ENCODE measurements at places on chromosomes 11 and 22. TPM values are rescaled to one million over a fixed set of nuclear protein-coding genes. Genes with fewer than 3 reads are reported as not detected.

The CHRNA10 gene
- 1.1 TPM for total RNA-seq

The POGLUT3 gene
- 14.7 TPM for total RNA-seq

The SLC22A12 gene
- total RNA-seq = not detected

The NDUFS3 gene
- total RNA-seq = 80.5 TPM

The OR51I1 gene
- not detected for total RNA-seq

The MS4A3 gene
- total RNA-seq = not detected

The KLHDC7B gene
- 0.08 TPM for total RNA-seq

The P2RY6 gene
- total RNA-seq = 0.12 TPM

The RCOR2 gene
- 0.70 TPM for total RNA-seq

The CATSPER1 gene
- total RNA-seq = 0.68 TPM

The PRG3 gene
- total RNA-seq = not detected

The ZNF143 gene
- 73.7 TPM for total RNA-seq

The OVCH2 gene
- not detected for total RNA-seq

The CRYBA4 gene
- total RNA-seq = not detected

The PANX2 gene
- 0.35 TPM for total RNA-seq

The FOLH1 gene
- not detected for total RNA-seq

The TCF20 gene
- total RNA-seq = 15.6 TPM

The MPST gene
- 104 TPM for total RNA-seq

The LMNTD2 gene
- 0.45 TPM for total RNA-seq

The GAS2L1 gene
- total RNA-seq = 5.9 TPM

The PRSS23 gene
- total RNA-seq = 262 TPM

The ACRV1 gene
- total RNA-seq = not detected

The MYOD1 gene
- total RNA-seq = not detected

Measured in smooth muscle cell of the coronary artery (primary cell).